ENCODE measurements at places on chromosomes 3 and 15. TPM values are rescaled to one million over a fixed set of nuclear protein-coding genes. Genes with fewer than 3 reads are reported as not detected.

DNA sequence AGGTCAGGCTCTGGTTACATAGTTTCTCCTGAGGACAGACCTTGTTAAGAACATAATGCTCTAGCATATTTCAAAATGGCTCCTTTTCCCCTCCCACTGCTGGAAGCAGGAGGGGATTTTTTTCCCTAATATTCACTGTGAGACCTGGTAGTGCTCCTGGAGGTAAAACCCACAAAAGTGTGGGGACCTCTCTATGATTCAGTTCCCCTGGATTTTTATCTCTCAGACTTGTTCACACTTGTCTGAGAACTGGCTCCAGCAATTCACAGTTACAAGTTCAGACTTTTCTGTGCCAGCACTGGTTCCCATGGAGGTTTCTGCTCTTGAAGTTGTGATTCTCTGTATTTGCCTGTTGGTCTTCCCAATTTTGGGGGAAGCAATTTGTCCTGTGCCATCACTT is 36.3 kb upstream of the PCOLCE2 start:
- no peak for DNase-seq

DNA sequence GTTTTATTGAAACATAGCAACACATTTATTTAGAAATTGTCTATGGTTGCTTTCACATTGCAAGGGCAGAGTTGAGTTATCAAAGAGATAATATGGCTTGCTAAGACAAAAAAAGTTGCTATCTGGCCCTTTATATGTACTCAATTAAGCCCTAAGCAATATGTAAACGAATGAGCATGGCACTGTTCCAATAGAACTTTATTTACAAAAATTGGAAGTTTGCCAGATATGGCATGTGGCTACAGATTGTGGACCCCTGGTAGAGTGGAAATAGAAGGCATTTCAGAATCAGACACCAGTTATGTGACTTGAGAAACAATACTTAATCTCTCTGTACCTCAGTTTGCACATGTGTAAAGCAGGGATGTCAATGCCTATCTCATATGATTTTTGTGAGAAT is 515.6 kb upstream of the SGO1 start:
- DNase-seq, result no peak

The SLC28A2 gene
- total RNA-seq, result not detected

GRCh38 chr15:101710806-101711205 is 13.5 kb downstream of the TARS3 start:
- DNase-seq, result no peak

The XCR1 gene
- not detected for total RNA-seq

Data from activated naive CD4-positive, alpha-beta T cell treated with anti-CD3 and anti-CD28 coated beads, Interleukin-2, amount 50 U/mL, for 72 hours (primary cell).